ENCODE measurements at places on chromosomes 4 and X.
A peak's percentile ranks its signal among the peaks of the same experiment; 100 is the strongest.

- peak; percentile 49 for DNase-seq
Measured at GRCh38 chrX:128781506-128781905, 729.3 kb upstream of the ACTRT1 start.

- DNase-seq, result no peak
Measured at GRCh38 chr4:154779362-154779947, 1.6 kb upstream of the RBM46 start.

- no peak for DNase-seq
Measured at GRCh38 chrX:17020356-17020755, 73.9 kb downstream of the REPS2 start.

GRCh38 chr4:20639346-20639745, 60.9 kb upstream of the PACRGL start:
- no peak for DNase-seq

- peak; percentile 71 for DNase-seq
Measured at GRCh38 chrX:40006106-40007017, 91.4 kb downstream of the BCOR start.

DNA sequence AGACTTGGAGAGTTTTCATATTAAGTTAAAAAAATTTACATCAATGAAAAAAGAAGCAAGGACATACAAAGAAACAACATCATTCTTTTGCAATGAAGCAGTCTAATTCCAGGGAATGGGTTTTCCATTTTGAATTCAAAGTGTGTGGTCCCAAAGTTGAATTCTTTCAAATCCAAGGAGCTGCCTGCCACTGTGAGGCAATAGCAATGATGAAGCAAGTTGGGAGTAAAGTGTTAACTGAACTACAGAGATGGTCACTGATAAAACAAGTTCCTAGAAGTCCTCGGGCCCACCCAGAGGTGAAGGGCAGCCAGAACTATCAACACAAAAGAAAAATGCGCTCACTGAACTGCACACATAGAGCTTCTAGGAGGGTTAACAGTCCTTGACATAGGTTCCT, 115.9 kb downstream of the RAB28 start:
- DNase-seq, result no peak

GRCh38 chr4:147590249-147590920, 26.8 kb upstream of the TMEM184C start:
- DNase-seq, result no peak

GRCh38 chrX:51922561-51922960, 29.1 kb downstream of the MAGED1 start:
- DNase-seq, result no peak
